ENCODE measurements at places on chromosomes 6 and 20.

DNA sequence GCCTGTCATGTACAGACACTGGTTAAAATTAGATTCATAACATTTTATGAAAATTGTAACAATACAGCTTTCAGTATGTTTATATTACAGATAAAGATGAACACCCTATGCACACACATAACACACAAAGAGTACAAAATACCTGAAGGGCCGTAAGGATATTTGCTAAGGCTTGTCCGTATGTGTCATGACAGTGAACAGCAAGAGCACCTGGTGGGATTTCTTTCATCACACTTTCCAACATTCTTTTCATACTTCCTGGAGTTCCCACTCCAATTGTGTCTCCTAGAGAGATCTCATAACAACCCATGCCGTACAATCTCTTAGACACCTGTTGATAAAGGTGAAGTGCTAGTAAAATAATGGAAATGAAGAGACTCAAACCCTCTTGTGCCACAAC is 83.7 kb downstream of the HMGCLL1 start:
- DNase-seq, result no peak

- no peak for DNase-seq
Observed at GRCh38 chr6:154632119-154632518, 101.1 kb upstream of the SCAF8 start.

DNA sequence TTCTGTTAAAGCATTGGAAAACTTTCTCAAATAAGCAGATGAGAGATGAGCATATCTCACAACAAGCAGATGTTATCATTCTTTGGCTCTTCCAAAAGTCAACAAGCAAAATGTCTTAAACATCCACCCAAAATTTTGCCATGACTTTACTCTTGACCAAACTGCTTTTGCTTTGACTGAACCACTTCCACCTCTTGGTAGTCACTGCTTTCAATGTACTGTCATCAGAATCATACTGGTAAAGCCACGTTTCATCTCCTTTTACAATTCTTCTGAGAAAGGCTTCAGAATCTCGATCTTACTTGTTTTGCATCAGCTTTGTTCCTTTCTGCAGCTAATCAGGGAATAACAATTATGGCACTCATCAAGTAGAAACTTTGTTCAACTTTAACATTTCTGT is 498.5 kb upstream of the GJE1 start:
- no peak for DNase-seq

- DNase-seq, result no peak
Observed at GRCh38 chr20:20173254-20173653, 120.9 kb downstream of the CFAP61 start.

- no peak for DNase-seq
Observed at GRCh38 chr20:62365814-62366369, 1.2 kb downstream of the LAMA5 start.

GRCh38 chr6:142240179-142240578 is 61.6 kb upstream of the ADGRG6 start:
- no peak for DNase-seq

GRCh38 chr20:16314320-16314719 is 258.9 kb downstream of the KIF16B start:
- DNase-seq, result no peak

- no peak for DNase-seq
Observed at GRCh38 chr20:43863330-43863729, 51.3 kb upstream of the TOX2 start.

- DNase-seq, result no peak
Observed at GRCh38 chr20:61560361-61560853, 308.3 kb downstream of the CDH4 start.

- DNase-seq, result no peak
Observed at GRCh38 chr6:14337152-14337551, 219.6 kb downstream of the CD83 start.

- no peak for DNase-seq
Observed at GRCh38 chr6:288866-289265, 3.4 kb upstream of the DUSP22 start.

- no peak for DNase-seq
Observed at GRCh38 chr6:30913721-30914075, 340 bp upstream of the VARS2 start.

GRCh38 chr20:41032271-41032670 is 3.6 kb downstream of the TOP1 start:
- DNase-seq, result no peak

GRCh38 chr20:24657878-24658620 is 188.6 kb downstream of the SYNDIG1 start:
- DNase-seq, result no peak

DNA sequence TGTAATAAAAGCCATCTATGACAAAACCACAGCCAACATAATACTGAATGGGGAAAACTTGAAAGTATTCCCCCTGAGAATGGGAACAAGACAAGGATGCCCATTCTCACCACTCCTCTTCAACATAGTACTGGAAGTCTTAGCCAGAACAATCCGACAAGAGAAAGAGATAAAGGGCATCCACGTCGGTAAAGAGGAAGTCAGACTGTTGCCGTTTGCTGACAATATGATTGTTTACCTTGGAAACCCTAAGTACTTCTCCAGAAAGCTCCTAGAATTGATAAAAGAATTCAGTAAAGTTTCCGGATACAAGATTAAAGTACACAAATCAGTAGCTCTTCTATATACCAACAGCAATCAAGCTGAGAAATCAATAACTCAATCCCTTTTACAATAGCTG is 14.0 kb upstream of the RUNX2 start:
- DNase-seq, result no peak

DNA sequence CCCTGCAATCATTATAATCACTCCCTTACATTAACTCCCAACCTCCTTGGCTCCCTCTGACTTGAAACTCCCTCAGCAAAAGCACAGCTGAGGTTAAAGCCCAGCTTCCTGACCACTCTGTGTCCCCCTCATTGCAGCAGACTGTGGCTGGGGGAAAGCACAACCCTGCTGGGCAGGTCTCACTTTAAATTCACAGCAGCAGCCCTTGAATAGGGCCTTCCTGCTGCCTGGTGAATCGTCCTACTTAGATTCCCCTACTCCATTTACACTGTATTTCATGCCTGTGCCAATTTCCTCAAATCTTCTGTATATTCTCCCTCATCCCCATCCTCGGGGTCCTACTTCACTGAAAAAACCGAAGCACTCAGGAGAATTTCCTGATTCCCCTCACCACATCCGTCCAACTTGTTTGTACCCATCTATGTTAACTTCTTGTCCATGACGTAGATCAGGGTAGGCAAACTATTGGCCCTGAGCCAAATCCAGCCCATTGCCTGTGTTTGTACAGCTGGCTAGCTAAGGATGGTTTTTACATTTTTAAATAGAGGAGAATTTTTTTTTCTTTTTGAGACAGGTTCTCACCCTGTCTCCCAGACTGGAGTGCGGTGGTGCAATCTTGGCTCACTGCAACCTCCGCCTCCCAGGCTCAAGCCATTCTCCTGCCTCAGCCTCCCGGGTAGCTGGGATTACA is 31.5 kb upstream of the GCM1 start:
- no peak for DNase-seq

GRCh38 chr6:142808405-142809061 is 136.4 kb downstream of the HIVEP2 start:
- DNase-seq, result no peak

DNA sequence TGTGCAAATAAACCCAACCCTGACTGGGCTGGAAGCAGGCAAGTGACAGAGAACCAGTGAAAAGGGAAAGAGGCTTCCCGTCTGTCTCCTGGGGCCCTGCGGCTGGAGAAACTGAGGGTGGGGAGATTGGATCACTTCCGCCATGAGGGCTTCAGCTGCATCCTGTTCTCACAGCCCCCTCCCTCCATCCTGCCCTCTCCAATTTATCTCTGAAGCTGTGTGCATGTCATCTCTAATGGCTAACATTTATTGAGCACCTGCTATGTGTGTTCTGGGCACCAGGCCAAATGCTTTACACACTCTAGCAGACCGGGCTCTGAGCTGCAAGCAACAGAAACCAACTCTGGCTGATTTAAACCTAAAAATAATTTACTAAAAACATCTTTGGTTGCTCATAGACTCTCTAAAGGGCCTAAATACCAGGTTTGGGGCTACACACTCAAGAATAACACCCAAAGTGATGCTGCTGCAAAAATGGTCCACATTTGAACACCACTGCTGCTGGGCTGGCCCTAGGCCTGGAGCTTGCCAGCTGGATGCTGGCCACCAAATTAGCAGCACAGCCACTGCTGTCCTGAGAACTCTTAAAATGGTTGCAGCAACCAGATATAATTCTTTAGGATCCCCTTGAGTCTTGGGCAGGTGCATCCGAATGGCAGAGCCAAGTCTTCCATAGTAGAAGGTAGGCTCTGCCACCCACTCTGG is 123.6 kb upstream of the LRFN2 start:
- no peak for DNase-seq

- no peak for DNase-seq
Observed at GRCh38 chr6:51594981-51595380, 492.4 kb downstream of the PKHD1 start.

- no peak for DNase-seq
Observed at GRCh38 chr6:109834131-109834530, 143.0 kb downstream of the FIG4 start.

- no peak for DNase-seq
Observed at GRCh38 chr6:128240024-128240428, 280.4 kb downstream of the PTPRK start.

GRCh38 chr20:61260905-61261304 is 8.8 kb downstream of the CDH4 start:
- DNase-seq, result no peak

DNA sequence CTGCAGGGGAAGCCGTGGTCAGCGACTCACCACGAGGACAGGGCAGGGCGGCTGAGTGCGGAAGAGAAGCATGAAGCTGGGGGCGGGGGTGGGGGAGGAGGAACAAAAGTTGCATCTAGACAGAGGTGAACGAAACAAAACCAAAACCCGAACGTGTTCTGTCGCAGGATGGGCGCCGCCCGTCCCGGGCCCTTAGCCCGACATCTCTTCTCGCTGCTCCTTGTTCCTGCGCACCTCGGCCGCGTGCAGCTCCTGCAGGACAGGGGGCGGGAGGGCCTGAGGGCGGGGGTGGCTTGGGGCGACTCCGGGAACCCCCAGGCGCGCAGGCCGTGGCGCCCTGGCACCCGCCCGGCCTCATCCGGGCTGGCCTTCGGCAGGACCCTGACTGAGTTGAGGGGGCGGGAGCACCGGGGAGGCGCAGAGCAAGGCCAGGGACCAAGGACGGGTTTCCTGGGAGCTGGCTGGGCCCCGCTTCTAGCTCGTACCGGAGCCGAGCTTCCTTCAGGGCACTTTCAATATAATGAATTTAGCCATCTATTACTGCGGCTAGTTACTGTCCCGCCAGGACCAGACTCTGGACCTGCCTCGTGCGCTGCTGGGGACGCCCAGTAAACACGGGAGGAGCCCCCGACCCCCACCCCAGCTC is 12.0 kb downstream of the STMN3 start:
- no peak for DNase-seq

- DNase-seq, result no peak
Observed at GRCh38 chr6:53325785-53326184, 23.0 kb downstream of the ELOVL5 start.

- DNase-seq, result no peak
Observed at GRCh38 chr6:31767096-31767645, 4.7 kb downstream of the SAPCD1 start.

DNA sequence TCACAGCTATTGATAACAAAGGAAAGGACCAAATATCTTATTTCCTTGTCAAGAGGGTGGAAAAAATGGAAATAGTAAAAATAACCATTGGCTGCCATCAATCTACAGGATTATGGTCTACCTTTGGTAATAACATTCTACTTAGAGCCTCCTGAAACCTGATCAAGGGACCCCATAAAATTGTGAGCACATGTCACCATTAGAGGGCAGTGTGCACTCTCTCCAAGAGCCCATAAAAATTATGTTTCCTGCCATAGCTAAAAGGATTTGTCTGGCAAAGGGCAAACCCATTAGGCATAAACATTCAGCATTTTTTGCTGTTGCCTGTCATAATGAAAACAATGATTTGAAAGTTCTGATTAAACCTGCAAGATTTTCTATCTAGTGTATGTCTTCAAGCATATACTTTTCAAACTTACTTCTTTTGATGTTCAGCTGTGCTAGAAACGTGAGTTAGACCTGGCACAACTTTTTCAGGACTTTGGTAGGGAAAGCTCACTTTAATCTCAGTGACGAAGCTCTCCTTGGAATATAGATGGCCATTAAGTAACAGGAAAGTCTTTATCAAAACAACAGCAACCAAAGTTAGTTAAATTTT is 120.7 kb upstream of the ZFP64 start:
- DNase-seq, result peak; percentile 34

GRCh38 chr6:99668036-99668705 is 61.5 kb downstream of the PRDM13 start:
- DNase-seq, result no peak

- no peak for DNase-seq
Observed at GRCh38 chr20:61932199-61932592, 133.5 kb downstream of the TAF4 start.

DNA sequence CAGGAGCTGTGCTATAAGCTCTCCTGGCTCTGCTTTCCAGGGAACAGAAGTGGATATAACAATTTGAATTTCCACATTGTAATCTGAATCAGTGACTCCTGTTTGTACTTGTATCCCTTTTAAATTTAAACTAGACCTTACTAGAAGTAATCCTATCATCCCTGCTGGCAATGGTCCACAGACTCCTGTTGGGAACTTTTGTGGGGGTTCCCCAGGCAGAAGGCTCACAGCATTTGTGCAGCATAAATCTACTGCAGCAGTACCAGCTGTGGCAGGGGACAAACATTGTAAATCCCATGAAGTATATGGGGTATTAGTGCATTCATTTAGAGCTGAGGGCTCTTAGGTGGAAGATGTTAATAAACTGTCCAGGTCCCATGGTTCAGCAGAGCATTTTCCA is 12.0 kb upstream of the PDCD2 start:
- no peak for DNase-seq

DNA sequence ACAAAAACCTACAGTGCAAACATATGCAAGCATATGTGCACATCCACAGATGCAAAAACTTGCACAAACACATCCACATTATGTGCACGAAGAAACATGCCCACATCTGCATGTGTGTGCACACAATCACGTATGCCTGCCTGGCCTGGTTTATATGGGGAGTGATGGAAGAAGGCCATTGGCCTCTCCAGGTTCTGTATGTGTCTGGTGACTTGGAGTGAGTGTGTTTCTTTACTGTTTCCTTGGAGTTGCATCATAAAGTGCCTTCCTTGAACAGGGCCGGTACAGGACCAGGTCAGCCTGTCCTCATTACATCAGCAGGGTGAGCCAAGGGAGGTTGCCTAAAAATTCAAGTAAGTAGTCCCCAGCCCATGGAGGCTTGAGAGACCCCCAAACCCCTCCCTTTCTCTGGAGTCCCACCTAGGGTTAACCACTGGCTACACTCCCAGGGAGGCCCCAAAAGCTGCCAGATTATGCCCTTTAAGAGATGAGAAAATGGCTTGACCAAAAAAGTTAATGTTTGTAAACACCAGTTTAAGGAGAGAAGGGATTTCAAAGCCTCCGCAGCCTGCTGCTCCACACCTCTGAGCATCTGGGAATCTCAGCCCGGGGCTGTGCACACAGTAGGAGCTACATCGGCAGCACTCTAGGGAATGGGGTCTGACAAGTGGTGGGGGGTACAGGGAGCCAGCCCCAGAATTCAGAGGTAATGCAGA is 140.8 kb downstream of the VEGFA start:
- no peak for DNase-seq

DNA sequence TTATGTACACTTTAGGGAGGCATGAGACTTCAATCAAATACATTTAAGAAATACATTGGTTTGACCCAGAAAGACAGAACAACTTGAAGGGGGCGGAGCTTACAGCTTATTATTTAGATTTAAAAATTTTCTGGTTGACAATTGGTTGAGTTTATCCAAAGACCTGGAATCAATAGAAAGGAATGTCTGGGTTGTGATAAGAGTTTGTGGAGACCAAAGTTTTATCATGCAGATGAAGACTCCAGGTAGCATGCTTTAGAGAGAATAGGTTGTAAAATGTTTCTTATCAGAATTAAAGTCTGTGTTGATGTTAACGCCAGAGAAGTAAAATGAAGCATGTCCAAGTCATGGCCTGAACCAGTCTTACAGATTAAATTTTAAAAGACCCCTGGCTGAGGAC is 757.8 kb upstream of the ADGRB3 start:
- no peak for DNase-seq
